ENCODE measurements at places on chromosomes 7 and 10.

- DNase-seq = no peak
Measured at GRCh38 chr10:4512671-4513240, 313.3 kb upstream of the AKR1E2 start.

GRCh38 chr7:117654780-117655179 lies 175.0 kb downstream of the CFTR start:
- no peak for DNase-seq

DNA sequence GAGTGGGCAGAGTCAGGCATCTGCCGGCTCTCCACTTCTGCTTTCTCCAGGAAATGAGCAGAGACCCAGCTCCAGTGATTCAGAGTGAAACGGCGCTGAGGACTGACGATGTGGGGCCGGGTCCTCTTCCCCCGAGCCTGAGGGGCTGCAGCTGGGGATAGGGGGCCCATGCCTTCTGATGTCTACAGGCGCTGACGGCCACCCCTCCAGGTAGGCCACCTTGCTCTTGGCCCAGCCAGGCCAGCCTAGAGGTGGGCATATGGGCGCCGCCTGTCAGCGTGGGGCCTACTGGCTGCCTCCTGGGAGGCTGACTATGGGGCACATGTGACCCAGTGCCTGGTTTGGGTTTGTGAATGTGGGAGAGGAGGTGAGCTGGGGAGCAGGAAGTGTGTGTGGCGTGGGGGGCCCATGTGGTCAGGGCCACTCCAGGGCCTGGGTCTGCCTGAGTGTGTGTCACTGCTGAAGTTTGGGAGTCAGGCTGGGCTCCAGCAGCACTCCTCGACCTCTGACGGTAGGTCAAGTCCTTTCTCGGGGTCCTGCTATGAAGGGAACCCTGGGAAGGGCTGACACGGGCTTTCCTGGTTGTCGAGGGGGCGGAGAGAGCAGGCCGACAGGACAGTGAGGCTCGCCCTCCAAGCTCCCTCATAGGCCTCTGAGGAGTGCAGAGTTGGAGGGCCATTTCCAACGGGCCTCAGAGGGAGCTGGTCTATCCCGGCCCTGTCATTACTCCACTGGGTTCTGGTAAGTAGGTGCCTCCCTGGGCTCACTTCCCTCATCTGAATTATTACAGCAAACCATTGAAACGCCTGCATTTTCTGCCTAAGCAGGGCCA lies at the start of gene WDFY4:
WDFY4 (plus strand) TSS at position 82 of the 832 bp plus-strand sequence. CDS start 24,860 bp downstream, outside the sequence.
- DNase-seq = no peak

GRCh38 chr7:20786779-20787659 lies at the start of gene SP8:
Gene SP8 (minus strand): TSS chr7:20786886. CDS start chr7:20786798, 88 bp downstream.
- no peak for DNase-seq

DNA sequence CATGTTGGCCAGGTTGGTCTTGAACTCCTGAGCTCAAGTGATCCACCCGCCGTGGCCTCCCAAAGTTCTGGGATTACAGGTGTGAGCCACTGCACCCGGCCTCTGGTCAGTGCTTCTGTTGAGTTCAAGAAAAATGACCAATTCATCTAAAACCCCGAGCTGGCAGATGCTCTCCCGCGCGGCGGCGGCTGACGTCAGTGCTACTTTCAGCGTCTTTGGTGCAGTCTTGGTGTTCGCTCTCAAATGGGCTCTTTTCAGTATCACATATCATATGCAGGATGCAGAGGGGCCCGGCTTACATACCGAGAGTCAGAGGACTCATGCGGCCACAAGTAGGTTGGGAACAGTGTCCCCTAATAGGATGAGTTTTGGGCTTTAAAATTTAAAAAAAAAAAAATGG lies 125.9 kb downstream of the CUX1 start:
- DNase-seq = no peak

DNA sequence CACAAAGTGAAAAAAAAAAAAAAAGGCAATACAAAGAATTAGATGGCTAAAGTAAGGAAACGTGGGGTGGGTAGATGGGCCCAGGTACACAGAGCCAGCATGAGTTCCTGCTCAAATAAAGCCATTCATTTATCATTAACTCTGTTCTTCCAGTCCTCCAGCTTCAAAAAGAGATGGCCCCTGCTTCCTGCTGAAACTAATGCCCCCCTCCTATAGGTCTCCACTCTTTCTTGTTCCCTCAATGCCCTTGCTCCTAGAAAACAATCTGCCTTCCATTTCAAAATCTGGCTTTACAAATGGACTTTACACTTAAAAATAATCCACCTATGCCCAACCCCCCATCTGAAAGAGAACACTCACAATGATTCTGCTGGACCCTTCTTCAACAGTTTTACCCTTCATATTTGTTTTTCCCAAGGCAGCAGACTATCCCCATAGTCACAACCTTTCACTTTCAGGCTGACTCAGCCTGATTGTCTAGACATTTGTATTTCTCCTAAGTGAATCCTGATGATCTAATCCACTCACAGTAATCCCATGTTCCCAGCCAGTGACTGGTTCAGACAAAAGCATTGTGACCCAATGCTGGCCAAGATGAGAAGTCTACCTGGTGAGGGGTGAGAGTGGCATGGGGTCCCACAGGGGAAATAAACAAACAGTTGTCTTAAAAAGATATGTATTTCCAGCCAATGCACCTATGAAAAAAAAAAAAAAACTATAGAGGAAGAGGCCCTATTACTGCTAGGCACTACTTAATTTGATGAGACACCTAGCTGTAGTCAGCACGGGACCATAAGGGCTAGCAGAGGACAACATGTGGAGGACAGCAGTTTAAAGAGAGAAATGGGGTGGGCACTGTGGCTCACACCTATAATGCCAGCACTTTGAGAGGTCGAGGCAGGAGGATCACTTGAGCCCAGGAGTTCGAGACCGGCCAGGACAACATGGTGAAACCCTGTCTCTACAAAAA lies 74.6 kb upstream of the GRID1 start:
- DNase-seq = no peak

Data from stimulated activated CD4-positive, alpha-beta T cell treated with anti-CD3 and anti-CD28 coated beads, Interleukin-15, amount 100 ng/mL, for 1 hour (primary cell).